ENCODE measurements at places on chromosomes 5 and 9.

DNA sequence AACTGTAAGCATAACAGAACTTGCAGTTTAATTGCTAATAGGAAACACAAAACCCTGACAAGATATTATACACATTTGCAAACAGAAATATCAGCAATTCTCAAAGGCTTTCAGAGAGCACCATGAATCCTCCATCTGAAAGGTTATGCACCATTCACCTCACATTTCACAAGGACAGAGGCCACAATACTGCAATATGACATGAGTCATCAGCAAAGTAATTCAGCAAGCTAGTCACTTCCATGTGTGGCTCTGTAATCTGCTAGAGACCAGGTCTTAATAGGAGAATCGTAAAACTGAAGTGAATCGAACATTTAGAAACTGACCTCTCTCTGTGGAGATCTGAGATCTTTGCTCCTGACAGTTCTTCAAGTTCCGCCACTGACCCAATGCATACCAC, 28.3 kb downstream of the IARS1 start:
- no peak for DNase-seq

DNA sequence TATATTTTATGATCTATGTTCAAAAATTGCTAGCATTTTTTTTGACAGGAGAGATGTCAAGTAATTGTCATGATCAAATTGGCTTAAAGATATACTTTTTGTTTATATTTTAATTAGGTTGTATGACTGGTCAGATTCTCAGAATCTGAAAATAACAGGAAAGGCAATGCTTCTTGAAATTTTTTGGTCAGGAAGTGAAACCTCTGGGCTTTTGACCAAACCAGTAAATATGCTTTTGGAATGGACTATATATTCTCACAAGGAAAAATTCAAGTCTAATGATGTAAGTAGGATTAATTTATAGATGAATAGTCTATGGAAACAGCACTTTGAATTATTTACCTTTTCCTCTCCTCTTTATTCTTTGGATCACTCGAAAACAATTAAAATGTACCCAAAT, 52.3 kb downstream of the SLF1 start:
- no peak for DNase-seq

DNA sequence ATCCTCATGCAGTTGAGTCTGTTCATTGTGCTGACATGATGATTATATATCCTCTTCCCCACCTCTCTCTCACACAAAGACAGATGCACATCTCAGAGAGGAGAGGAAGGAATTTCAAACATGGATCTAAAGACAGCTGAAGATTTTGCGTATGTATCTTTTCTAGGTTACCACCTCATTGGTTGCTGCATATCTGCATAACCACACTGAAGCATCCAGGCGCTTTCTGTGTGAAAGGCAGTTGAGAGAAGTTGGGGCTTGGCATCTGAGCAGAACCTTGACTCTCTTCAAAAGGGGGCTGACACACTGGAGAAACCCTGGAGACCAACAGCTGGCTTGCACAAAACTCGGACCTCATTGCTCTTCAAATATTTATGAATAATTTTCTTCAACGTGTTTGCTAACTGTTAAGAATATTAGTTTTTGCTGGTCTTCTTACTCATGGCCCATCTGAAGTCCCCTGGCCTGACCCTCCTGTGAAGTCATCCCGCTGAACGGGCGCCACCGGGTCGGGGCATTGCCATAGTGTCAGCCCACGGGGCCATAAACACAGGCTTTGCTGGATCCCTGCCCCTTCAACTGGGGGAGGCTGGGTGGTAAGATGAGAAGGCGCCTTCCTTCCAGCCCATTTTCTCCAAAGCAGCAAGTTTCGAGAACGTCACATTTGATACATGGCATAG, 593.2 kb upstream of the CLINT1 start:
- no peak for DNase-seq

DNA sequence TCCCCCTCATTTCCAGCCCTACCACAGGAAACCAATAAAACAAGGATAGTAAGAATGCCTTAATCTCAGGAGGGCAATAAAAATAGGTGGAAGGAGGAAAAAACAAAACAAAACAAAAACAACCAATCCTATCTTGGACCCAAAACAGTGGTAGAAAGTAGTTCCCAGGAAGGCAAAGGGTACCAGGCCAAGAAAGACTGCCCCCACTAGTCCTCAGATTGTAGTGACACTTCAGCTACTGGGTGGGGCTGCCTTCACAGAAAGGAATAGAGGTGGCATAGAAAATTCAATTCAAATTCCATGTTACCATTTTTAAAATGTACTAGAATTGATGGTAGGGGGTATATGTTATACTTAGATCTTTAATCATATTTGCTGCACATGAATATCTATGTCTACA, 59.3 kb downstream of the DPYSL3 start:
- DNase-seq, result no peak

DNA sequence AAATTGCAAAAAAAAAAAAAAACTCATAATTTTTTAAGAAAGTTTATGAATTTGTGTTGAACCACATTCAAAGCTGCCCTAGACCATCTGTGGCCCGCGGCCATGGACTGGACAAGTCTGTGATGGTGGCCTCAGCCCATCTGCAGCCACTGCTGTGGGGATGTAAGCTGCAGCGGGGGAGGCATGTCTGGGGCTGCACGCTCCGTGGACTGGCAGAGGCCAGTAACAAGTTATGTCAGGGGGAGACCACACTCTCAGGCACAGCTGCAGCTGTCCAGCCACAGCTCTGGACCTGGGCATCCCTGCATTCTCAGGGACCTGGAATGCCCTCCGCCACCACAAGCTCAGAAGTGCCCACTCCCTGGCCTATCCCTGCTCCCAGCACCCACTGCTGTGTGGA, 1272.3 kb upstream of the CDH9 start:
- no peak for DNase-seq

GRCh38 chr9:36597412-36598178, 24.9 kb downstream of the MELK start:
- no peak for DNase-seq

DNA sequence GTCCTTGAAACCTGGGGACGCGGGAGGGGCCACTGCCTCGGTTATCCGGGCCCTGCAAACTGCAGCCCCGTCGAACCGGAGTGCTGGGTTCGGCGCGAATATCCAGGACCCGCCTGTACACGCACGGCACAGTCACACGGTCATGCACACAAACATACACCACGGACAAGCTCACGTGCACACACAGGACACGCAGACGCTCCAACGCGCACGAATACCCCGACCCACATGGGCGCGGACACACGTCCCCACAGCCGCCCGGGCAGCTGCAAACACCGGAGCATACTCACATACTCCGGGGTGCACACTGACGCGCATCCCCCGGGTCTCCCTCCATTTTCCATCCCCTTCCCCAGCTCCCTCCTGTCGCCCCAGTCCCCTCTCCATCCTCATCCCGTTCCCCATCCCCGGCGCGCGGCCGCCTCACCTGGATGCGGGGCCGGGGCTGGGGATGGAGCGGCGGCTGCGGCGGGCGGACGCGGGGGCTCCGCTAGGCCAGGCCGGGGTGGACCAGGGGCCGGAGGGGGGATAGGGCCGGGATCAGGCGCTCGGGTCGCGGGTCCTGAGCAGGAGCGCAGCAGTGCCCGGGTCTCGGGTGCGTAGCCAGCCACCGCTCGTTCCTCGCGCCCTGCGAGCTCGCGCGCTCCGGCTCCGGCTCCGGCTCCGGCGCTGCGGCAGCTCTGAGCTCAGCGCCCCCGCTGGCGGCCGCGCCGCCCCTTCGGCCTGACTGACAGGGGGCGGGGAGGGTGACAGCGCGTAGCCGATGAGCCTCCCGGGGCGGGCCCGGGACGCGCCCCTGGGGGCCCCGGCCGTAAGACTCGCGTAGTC, at the start of the genes EIF4E1B and SNCB:
TSS of gene EIF4E1B (plus strand) at position 823 of the 828 bp plus-strand sequence. CDS start 12,113 bp downstream, outside the sequence.
TSS of gene SNCB (minus strand) at position 682 of the 828 bp plus-strand sequence. CDS start 880 bp downstream, outside the sequence.
- DNase-seq, result no peak

DNA sequence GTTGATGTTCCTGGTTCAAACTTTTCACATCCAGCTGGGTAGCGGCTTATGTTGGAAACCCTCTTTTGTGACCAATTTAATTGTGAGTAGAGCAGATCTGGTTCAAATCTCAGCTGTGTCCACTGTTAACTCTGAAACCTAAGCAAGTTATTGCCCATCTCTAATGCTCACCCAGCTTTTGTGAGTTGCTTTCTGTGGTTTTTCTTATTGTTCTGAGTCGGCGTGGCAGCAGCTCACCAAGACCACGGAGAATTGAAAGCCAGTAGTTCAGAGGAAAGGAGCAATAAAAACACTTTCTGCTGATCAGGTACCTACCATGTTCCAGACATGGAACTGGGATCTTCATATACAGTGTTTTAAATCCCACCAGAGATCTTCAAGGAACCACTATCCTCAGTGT, 114.4 kb downstream of the DOCK2 start:
- DNase-seq, result no peak

GRCh38 chr9:88177371-88177770, 39.1 kb upstream of the SPATA31C2 start:
- no peak for DNase-seq

GRCh38 chr5:80355686-80356085, 35.9 kb downstream of the SPZ1 start:
- no peak for DNase-seq

- DNase-seq, result no peak
These were observed 547 bp downstream of the ANP32B start for GRCh38 chr9:97983589-97984187.

GRCh38 chr5:14009575-14009974, 65.1 kb upstream of the DNAH5 start:
- no peak for DNase-seq

- no peak for DNase-seq
These were observed 313.8 kb downstream of the SLF1 start for GRCh38 chr5:94932259-94932658.

DNA sequence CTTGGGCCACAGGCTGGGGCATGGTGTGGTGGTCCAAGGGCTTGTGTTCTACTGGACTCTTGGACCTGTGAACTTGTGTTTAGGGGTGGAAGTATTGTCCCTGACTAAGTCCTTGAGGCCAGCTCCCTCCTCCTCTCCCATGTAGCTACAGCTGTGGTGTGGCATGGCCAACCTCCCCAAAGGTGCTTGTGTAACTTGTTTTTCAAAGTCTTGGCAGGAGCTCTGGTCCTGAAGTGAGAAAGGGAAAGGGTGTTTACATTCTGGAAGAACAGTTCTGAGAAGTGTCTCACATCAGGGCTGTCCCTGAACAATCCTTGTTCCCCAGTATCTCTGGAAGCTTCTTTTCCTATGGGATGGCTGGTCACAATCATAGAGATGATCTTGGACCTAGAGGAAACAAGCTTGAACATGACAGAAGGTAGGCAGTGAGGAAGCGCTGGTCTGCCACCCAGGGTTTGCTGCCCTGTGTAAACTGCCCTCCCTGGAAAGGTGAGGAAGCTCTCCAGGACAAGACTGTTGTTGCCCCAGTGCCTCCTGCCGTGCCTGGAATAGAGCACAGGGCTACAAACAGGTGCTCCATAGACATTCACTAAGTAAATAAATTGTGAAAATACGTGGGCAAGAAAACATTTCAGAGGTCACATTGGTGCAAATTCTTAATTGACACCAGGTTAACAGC, 64.6 kb upstream of the KLF9 start:
- DNase-seq, result no peak

DNA sequence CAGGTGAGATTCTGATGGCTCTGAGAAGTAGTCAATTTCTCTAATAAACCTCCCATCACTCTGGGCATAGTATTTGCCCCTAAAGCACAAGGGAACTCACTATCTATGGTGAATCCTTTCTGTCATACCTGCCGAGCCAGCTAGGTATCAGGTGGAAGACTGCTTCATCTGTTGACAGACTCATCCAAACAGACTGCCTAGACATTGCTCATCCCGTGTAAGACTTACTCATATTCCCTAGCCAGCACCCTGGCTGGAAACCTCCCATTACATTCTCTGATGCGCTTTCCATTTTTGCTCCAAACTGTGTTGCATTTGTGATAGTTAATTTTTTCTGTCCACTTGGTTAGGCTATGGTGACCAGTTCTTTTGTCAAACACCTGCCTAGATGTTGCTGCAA, 595.9 kb downstream of the DNAH5 start:
- DNase-seq, result no peak
